ENCODE measurements at places on chromosomes 12 and 14. TPM values are rescaled to one million over a fixed set of nuclear protein-coding genes. Genes with fewer than 3 reads are reported as not detected.

DNA sequence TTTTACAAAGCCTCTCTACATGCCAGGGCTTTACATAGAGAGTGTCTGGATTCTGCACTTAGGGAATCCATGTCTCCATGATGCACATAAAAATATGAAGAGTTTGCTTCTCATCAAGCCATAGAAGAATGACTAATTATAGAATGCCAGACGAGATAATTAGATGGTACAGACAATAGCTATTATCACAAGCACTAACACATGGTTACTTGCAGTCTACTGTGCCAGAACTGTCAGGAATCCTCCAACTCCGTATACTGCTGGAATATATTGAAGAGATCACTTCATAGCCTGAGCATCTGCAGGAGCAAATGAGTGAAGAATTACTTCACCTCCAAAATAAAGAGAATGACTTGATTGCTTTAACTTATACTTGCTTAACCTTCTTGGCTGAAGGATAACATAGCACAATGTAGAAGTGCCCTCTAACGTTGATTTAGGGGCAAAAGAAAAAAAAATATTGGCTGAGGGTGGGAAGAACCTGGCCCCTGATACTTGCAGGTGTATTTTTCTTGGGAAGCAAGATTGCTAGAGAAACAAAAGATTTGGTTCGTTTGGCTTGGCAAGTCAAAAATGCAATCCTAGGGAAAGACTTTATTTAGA, 272.8 kb upstream of the FAR2 start:
- no peak for DNase-seq

SERPINA3 gene
- total RNA-seq: 101 TPM

GRCh38 chr12:12903642-12904609, 12.6 kb downstream of the GPRC5A start:
- DNase-seq: peak; percentile 36

- no peak for DNase-seq
These were observed 11.3 kb downstream of the GARIN6 start for GRCh38 chr12:99658671-99659349.

- DNase-seq: no peak
These were observed 6.4 kb downstream of the SLC39A9 start for GRCh38 chr14:69404883-69405282.

- DNase-seq: no peak
These were observed 15.5 kb downstream of the KIF21A start for GRCh38 chr12:39427360-39427808.

DNA sequence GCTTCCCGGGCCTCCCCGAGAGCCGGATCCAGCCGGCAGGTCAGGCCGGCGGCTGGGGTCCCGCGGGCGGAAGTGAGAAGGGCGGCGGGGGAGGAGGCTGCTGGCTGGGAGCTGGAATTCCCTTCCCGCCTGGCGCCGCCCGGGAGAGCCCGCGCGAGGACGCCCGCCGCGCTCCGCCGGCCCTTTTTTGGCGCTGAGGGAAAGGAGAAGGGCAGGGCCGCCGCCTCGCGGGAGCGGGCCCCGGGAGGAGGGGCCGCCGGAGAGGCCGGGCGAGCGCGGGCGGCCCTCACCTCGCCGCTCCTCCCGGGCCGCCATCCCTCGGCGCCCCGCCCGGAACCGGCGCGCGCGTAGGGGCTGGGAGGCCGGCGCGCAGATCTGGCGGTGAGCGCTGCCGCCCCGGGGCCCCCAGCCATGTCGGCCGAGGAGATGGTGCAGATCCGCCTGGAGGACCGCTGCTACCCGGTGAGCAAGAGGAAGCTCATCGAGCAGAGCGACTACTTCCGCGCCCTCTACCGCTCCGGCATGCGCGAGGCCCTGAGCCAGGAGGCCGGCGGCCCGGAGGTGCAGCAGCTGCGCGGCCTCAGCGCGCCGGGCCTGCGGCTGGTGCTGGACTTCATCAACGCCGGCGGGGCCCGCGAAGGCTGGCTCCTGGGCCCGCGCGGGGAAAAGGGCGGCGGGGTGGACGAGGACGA, at the start of the genes KLHL42 and MANSC4:
Gene KLHL42, plus strand, starts transcription at position 314 of the 692 bp plus-strand sequence. Its CDS starts 98 bp downstream, at position 412.
Gene MANSC4, minus strand, starts transcription at position 317 of the 692 bp plus-strand sequence. CDS start 8,960 bp downstream, outside the sequence.
- peak; percentile 67 for DNase-seq

- DNase-seq: no peak
These were observed 27.4 kb downstream of the SLC41A2 start for GRCh38 chr12:104930388-104931326.

TEX22 gene
- total RNA-seq: 2.6 TPM

- DNase-seq: no peak
These were observed 22.9 kb downstream of the SPTLC2 start for GRCh38 chr14:77593501-77593961.

USP44 gene
- total RNA-seq: 2.9 TPM

TCL1A gene
- total RNA-seq: 0.14 TPM

DNA sequence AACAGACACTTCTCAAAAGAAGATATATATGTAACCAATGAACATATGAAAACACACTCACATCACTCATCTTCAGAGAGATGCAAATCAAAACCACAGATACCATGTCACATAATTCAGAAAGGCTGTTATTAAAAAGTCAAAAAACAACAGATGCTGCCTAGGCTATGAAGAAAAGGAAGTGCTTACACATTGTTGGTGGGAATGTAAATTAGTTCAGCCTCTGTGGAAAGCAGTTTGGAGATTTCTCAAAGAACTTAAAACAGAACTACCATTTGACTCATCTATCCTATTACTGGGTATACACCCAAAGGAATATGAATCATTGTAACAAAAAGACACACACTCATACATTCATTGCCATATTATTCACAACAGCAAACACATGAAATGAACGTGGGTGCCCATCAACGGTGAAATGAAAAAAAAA, 35.1 kb downstream of the EIF2S3B start:
- DNase-seq: no peak

DNA sequence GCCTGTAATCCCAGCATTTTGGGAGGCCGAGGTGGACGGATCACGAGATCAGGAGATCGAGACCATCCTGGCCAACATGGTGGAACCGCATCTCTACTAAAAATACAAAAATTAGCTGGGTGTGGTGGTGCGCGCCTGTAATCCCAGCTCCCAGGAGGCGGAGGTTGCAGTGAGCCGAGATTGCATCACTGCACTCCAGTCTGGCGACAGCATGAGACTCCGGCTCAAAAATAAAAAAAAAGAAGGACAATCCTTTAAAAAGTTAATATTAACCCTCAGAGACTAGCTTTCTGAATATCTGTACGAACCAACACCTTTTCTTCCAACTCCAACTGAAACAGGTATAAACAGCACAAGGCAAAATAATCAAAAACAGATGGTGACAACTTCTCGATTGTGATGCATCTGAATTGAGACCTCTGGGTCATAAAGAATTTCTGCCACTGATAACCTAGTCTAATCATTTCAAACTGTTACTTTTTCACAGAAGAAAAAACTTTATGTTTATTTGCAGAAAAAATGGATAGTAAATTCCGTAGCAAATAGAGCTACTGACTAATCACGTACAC, 27.8 kb downstream of the CLIP1 start:
- no peak for DNase-seq

GRCh38 chr14:32233260-32233659, 30.2 kb upstream of the RNU6-8 start:
- DNase-seq: no peak

GRCh38 chr12:28114488-28114887, 75.8 kb upstream of the CCDC91 start:
- no peak for DNase-seq

MPHOSPH9 gene
- 14.5 TPM for total RNA-seq

ACRBP gene
- 9.8 TPM for total RNA-seq

ZNF384 gene
- total RNA-seq: 60.6 TPM

DNA sequence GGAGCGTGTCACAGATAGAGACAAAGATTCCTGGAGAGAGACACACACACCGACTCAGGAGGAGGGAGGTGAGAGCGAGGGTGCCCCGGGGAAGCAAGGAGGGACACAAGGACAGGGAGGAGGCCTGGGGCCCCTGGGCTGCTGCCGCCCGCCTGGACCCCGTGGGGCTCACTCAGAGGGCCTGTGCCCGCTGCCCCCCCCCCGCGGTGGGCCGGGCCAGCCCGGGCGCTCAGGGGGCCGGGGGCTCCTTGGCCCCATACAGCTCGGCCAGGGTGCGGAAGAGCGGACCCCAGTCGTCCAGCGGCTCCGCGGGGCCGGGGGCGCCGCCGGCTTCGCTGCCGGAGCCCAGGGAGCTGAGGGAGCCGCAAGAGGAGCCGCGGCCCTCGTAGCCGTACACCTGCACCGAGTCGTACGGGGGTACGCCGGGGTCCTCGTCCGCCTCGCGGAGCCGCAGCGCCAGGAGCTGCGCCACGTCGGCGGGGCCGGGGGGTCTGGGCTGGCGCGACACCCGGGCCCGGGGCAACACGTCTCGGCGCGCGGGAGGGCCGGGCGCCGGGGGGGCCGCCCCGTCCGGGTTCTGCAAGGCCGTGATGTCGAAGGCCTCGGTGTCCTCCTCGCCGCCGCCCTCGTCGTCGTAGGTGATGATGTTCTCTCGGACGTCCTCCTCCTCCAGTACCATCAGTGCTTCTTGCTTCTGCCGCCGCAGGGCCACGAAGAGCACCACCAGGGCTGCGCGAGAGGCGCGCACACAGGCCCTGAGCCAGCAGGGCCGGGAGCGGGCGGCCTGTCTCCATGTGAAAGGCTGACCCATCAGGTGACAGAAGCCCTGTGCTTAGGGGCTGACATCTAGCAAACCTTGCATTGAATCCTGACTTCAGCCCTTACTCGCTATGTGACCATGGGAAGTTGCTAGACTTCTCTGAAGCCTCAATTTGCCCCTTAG, 6.0 kb downstream of the PSMB11 start:
- no peak for DNase-seq
